CD4-positive, alpha-beta T cell (primary cell): ENCODE measurements at places on chromosomes 13 and 19. TPM values are rescaled to one million over a fixed set of nuclear protein-coding genes. Genes with fewer than 3 reads are reported as not detected.

DNA sequence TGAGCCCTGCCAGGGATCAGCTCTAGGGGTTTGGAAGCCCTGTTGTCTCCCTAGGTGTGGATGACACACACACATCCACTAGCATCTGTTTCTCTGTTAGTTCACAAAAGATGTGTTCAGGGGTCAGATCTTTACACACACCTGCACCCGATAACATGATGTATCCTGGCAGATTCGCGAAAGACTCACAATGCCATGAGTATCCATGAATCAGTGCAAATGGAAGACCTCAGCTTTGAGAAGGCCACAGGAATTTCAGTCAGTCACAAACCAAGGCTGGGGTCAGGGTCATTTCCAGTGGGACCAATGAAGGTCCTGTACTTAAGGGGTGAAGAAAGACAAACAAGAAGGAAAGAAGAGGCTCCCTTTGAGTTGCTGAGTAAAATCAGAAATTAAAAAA lies 898.2 kb downstream of the UQCRFS1 start:
- DNase-seq: no peak

GRCh38 chr19:4768934-4769777 lies 22.4 kb upstream of the FEM1A start:
- peak; percentile 65 for DNase-seq

- no peak for DNase-seq
These were observed 268.4 kb downstream of the FOXO1 start for GRCh38 chr13:40398065-40398464.

DNA sequence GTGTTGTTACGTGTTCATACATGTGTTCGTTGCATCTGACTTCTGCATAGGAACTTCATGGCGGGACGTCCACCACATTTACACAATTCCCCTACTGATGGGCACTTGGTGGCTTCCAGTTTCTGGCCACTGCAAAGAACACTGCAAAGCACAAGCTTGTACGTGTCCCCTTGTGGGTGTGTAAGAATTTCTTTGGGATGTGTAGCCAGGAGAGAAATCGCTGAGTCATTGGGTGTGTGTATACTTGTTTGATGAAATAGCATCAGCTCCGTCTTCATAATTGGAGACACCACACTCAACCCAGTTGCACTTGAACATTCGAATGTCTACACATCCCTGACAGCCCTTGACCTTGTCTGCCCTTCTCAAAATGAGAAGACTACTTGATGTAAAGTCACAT lies 19.2 kb downstream of the KLK5 start:
- no peak for DNase-seq

- DNase-seq: no peak
These were observed 11.4 kb downstream of the FCHO1 start for GRCh38 chr19:17762505-17763229.

DNA sequence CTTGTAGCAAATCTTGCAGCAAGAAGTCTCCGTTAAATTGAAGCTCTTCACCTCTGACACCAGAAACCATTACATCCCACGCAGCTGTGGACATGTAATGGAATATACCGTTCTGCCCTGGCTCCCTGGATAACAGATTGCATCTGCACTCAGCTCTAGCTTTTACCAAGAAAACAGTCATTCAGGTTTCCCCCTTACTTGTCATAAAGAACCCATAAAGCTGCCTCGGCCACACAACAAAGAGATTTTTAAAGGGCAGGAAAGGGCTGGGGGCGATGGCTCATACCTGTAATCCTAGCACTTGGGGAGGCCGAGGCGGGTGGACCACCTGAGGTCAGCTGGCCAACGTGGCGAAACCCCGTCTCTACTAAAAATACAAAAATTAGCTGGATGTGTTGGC lies 127.6 kb upstream of the RFC3 start:
- DNase-seq: no peak

GRCh38 chr13:113083402-113084061 lies 22.1 kb upstream of the F7 start:
- DNase-seq: no peak

GRCh38 chr13:33730619-33731018 lies 87.3 kb upstream of the RFC3 start:
- DNase-seq: no peak

DNA sequence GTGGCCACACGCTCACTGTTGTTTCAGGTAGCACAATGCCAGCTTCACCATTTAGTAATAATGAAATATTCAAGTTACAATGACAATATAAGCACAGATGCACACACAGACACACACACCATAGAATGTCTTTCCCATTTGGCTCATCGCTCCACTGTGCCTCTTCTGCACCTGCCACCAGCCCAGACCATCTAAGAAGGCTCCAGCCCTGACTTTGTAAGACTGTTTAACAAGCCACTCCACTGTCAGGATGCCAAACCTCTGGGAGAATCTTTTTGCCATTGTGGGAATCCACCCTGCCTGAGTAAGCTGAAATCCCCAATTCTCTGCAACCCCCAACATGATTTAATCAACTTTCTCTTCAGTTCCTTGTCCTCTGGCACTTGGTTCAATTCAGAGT lies 60.6 kb downstream of the LHFPL6 start:
- DNase-seq: no peak

GRCh38 chr19:34328982-34329381 lies 36.0 kb upstream of the GPI start:
- no peak for DNase-seq

DNA sequence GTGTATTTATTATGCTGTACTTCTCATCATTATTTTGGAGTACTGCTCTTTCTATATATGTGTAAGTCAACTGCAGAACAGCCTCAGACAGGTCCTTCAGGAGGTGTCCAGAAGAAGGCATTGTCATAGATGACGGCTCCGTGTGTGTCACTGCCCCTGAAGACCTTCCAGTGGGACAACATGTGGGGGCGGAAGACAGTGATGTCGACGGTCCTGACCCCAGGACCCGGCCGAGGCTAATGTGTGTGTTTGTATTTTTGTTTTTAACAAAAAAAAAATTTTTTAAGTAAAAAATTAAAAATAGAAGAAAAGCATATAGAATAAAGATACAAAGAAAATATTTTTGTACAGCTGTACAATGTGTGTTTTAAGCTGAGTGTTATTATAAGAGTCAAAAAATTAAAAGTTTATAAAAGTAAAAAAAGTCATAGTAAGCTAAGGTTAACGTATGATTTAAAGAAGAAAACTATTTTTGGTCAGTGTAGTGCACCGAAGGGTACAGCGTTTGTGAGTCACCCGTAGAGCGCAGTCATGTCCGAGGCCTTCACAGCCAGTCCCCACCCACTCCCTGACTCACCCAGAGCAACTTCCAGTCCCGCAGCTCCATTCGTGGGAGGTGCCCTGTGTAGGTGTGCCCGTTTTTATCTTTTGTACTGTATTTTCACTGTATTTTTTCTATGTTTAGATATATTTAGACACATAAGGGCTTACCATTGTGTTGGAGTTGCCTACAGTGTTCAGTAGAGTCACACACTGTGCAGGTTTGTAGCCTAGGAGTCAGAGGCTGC lies 42.2 kb upstream of the SPACA7 start:
- no peak for DNase-seq

DNA sequence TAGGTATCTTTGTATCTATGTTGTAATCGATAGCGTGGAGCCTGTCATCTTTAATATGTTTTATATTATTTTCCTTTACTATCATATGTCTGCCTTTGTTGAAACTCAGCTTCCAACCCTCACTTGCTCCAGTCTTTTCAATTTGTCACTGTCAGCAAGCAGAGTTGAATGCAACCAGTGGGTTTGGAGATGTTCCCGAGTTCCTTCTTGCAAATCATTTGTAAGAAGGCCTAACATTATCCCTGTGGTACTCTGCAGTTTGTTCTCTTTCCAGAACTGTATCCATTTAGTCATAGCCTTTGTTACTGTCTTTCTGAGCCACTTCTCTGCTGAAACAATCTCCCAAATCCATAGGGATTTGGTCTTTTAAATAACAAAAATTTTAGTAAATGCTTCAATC lies 41.8 kb downstream of the RNASEH2B start:
- DNase-seq: no peak

DNA sequence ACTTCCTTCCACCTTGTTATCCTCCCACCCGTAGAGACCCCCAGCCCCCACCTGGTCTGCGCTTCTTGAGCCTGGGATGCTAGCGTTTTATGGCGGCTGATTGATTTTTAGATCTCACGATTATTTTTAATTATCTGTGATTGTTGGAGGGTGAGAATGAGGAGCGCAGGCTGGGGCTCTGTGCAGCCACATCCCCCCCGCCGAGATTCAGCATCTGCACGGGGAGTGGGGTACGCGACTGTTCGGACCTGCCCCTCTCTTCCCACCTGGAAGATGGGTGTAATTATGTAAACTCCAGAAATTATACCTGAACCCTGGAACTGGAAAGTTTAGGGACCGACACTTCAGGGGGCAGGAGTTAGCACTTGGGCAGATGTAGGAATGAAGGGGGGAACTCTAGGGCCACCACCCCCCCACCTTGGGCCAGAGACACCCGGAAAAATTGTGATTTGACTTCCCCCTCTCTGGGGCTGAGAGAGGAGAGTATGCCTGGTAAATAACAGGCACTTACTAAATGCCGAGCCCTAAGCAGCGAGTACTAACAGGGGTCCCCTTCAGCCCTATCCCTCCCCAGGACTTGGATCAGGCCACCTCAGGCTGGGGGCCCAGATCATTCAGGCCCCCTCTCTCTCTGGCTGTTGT lies 1.8 kb upstream of the ONECUT3 start:
- DNase-seq: no peak

DNA sequence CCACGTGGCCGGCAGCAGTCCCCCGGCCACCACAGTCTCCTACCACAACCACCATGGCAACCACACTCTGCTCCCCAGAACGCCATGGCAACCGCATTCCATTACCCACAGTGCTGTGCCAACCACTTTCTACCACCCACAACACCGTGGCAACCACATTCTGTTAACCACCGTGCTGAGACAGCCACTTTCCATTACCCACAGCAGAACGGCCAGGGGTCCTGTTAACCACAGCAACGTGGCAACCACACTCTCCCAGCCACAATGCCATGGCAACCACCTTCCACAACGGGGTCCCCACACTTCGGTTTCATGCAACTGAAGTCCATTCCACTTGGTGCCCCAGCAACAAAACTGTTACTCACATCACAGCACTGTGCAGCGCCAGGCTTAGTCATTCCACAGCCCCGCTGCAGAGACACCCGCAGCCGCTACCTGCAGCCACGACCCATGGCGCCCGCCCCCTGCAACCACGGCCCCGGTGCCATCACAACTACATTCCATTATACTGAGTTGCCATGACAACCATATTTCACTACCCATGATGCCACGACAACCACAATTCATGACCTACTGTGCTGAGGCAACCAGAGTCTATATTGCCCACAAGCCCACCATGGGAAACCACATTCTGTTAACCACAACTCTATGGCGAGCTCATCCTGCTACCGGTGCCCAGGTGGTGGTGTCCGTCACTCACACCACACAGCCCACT lies 10.0 kb downstream of the DPF1 start:
- DNase-seq: peak; percentile 19

GRCh38 chr19:14558370-14559066 lies 13.3 kb downstream of the NDUFB7 start:
- no peak for DNase-seq

DNA sequence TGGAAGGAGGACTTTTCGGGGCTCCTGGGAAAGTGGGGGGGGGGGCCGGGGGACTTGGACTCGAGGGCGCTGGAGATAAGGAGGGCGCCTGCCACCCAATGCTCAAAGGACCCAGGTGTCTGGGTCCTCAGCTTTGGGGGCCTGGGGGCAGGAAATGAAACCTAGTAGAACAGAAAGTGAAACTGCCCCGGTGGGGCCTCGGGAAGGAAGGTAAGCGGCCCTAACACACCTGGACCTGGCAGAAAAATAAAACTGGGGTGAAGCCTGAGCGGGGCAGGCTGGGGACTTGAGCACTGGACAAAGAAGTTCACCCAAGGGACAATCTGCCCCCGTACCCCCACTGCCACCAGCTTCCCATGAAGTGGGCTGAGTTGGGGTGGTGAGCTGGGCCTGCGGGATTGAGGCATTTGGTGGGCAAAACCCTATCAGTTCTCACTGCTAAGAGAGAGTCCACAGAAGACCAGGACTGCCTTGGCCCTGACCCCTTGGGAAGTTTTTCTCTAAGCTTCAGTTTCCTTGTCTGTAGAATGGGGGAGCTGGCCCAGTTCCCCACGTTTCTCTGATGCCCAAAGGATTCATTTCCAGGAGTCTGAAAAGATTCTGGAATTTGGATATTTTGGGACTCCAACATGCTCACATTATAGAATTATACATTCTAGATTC lies 2.3 kb downstream of the PRKD2 start:
- DNase-seq: peak; percentile 88

- peak; percentile 94 for DNase-seq
These were observed at the start of gene ZNF599 for GRCh38 chr19:34772697-34773554. ZNF599 (minus strand) TSS chr19:34773215; CDS start chr19:34772841, 374 bp downstream.

DNA sequence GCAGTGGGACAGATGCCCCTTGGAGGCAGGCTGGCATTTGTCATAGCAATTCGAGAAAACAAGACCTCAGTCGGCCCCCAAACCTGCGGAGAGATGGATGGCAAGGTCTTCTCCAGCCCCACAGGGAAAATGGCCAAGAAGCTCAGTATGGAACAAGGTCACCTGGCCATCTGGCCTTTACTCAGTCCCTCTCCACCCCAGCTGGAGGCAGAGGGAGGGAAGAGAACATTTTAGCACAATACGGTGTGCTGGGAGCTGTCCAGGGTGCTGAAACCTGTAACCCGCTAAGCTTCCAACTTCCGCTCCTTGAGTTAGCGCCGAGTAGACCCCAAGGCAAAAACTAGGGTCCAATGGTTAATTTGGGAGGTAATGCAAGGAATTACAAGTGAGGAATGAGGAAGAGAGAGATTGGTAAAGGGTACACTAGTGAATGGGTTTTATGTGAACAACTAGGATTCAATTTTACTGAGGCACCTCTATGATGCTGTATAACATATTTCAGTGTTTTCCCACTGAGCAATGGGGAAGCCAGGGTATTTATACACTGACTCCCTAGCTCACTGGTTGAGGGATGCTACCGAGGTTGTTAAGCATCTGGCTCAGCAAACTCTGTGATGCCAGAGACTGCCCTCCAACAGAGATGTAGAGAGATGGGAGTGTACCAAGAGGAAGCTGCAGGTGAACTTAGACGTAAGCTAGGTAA lies 64.3 kb downstream of the CACNA1A start:
- DNase-seq: peak; percentile 31

- peak; percentile 56 for DNase-seq
These were observed 14.3 kb upstream of the FKRP start for GRCh38 chr19:46731584-46731983.

GRCh38 chr13:40189898-40190630 lies 476.4 kb downstream of the FOXO1 start:
- DNase-seq: no peak

Gene LYPD3
- 35.6 TPM for total RNA-seq

Gene SKA3
- total RNA-seq: 0.30 TPM

Gene TMEM190
- total RNA-seq: not detected

Gene ERICH4
- not detected for total RNA-seq

Gene GIPR
- total RNA-seq: 2.4 TPM

Gene OXGR1
- not detected for total RNA-seq

Gene ACOD1
- total RNA-seq: not detected

Gene CCDC8
- total RNA-seq: not detected

Gene ZNF274
- 51.4 TPM for total RNA-seq

Gene COL4A1
- 0.16 TPM for total RNA-seq

Gene PNMA8A
- not detected for total RNA-seq

Gene OR10H2
- not detected for total RNA-seq
